ENCODE measurements at places on chromosomes 16 and 17. TPM values are rescaled to one million over a fixed set of nuclear protein-coding genes. Genes with fewer than 3 reads are reported as not detected.

- ATAC-seq: peak; percentile 58
These were observed 66.9 kb upstream of the SDK2 start for GRCh38 chr17:73711184-73711583.

DGKE gene
- 3.1 TPM for total RNA-seq

DNA sequence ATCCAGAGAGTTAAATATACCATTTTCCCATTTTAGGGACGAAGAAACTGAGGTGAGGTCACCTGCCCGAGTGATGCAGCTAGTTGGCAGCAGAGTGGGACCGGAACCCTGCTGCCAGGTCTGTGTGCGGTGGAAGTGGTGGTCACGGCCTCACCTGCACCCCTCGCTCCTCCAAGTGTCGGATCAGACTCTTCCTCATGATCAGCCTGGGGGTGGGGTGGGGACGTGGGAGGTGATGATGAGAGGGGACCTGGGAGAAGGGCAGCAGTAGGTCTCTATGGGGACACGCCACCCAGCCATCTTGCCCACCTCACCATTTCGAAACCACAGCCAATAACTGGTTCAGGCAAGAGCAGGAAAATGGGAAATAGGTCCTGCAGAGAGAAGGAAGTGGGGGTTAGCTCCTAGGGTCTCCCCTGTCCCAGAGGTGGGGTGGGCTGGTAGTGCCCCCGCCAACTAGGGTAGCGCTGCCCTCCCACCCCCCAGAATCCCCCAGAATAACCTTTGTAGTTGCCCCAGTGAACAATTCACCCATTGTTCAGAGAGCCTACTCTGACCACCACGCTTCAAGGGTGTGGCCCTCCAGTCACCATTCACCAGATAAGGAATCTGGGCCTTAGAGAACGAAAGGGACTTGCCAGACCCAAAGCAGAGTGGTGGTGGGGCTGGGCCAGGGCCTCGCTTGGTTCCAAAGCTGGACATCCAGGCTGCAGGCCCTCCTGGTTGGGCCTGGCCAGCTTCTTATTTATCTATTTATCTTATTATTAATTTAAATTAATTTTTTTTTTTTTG lies 5.1 kb downstream of the GDPD3 start:
- no peak for ATAC-seq

- peak; percentile 38 for ATAC-seq
These were observed 39.2 kb upstream of the USP22 start for GRCh38 chr17:21082001-21082436.

DNA sequence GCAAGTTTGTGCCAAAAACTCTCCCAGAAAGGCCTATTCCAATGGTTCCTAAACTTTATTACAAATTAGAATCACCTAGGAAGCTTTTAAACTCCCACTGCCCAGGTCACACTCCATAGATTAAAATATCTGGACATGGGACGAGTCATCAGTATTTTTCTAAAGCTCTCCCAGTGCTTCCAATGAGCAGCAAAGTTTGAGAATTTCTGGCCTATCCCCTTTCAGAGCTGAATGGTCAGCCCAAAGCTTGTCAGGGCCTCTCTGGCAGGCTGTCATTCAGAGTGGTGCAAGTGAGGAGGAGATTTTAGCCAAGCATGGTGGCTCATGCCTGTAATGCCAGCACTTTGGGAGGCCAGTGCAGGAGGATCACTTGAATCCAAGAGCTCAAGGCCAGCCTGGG lies 2.4 kb downstream of the BCL6B start:
- ATAC-seq: no peak

KRTAP3-1 gene
- not detected for total RNA-seq

DNA sequence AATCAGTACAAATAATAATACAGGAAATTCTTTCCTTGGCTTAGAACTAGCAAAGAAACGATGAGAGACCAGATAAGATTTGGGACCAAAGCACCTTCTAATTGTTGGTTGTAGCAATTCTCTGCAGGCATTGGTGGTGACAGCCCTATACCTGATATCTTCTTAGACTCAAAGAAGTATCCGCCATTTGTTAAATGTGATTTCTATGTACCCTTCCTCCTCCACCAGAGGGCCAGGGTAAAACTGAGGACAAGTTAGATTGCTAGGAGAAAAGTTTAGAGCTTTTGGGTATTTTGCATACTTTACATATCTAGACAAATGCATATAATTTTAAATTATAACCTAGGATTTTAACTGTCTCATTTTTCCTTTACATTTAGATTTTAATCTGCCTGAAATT lies 304.3 kb downstream of the HS3ST4 start:
- no peak for ATAC-seq

SLC16A11 gene
- 0.60 TPM for total RNA-seq

All from esophagus mucosa (tissue), 1 donor.